Stimulated activated CD4-positive, alpha-beta T cell treated with anti-CD3 and anti-CD28 coated beads, TNF-alpha, amount 100 ng/mL, for 1 hour (primary cell): ENCODE measurements at places on chromosomes 16 and 17.

GRCh38 chr16:72664056-72664508 is 383.8 kb downstream of the ZFHX3 start:
- DNase-seq: no peak

DNA sequence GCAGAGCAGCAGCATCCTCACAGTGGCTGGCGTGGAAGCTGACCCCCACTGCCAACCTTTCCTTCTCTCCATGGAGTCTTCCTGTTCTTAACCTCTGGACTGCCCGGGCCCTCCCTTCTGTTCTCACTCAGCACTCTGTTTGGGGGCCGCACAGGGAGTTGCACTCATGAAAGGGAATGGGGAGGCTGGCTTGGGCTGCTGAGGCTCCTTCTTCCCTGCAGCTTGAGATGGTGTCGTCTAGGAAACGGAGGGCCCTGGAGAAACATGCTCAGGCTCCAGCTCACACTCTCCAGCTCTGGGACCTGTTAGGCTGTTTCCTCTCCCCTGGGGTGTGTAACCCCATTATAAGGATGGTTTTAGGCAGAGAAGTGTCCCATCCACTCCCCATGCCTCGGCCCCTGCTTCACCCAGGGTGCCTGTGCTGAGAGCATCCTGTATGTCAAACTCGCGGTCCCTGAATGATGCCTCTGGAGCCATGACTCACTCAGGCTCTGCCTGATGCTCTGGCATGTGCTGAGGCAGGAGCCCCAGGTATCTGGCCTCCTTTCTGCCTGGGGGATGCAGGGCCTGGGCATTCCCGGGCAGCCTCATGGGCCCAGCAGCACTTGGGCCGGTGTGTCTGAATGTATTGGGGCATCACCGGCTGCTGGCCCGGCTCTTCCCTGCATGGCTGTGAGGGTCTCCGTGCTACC is 18.9 kb downstream of the TMEM94 start:
- no peak for DNase-seq

GRCh38 chr16:68227850-68228553 is 7.9 kb downstream of the ESRP2 start:
- no peak for DNase-seq

- DNase-seq: no peak
Observed at GRCh38 chr16:794091-794822, 5.8 kb downstream of the CHTF18 start.

DNA sequence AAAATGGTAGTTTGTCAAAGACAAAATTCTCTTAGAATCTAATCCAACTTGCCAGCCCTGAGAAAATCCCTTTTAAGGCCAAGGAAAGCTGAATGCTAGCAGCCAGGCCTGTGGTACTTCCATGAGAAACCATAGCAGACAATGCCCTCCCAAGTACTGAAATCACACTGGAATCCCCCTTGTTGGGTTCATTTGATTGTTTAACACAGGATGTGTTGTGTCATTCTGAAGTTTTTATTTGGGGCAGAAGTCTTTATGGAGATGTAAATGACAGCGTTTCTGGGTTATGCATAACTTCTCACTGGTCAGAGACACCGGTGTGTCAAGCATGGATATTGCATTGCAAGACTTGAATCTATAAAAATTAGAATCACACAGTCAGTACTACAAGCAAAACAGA is 6.0 kb upstream of the ARL2BP start:
- no peak for DNase-seq

DNA sequence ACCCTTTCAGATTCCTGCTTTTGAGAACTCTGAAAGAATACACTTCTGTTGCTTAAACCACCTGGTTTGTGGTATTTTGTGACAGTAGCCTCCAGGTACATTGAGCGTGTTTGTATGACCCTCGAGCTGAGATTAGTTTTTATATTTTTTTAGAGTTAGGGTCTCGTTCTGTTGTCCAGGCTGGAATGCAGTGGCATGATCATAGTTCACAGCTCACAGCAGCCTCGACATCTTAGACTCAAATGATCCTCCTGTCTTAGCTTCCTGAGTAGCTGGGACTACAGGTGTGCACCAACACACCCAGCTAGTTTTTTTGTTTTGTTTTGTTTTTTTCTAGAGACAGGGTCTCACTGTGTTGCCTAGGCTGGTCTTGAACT is 4.5 kb upstream of the ITPRIPL2 start:
- no peak for DNase-seq

DNA sequence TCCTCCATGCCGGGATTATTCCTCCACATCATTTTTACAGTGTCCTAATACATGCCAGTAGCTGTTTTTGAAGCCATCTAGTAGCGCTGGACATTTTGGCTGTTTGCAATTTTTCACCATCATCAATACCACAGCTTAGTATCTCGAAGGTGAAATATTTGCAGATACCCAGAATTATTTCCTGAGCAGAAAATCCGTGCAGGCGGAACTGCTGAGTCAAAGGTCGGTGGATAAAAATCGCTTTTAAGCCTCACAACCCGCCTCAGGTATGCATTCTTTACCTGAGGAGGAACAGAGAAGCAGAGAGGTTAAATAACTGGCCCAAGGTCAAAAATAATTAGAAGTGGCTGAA is 584 bp upstream of the TNRC6A start:
- DNase-seq: no peak

DNA sequence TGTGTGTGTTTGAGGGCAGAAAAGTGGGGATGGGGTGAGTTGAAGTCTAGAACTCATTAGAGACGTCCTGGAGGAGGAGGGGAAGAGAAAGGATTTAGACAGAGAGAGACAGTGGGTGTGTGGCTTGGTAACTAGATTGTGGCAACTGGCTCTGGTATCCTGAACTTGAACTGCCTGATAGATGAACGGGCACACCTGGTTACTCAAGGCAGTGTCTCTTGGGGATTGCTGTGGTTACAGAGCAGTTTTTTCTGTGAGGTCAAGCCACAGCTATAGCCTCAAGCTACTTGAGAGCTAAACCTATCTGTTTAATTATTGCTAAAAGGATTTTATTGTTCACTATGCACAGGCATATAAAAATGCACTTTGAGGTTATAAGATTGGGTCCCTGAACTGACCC is 29.8 kb upstream of the MYH2 start:
- DNase-seq: no peak
